H9 (cell line): ENCODE measurements at places on chromosomes 7 and 10. TPM values are rescaled to one million over a fixed set of nuclear protein-coding genes. Genes with fewer than 3 reads are reported as not detected.
A peak's percentile ranks its signal among the peaks of the same experiment; 100 is the strongest.

Gene GIMAP4
- not detected in 2 replicates for total RNA-seq

- H3K4me3 ChIP-seq, result no peak overlapping the region
- H3K36me3 ChIP-seq, result peaks cover 18% of the 10 kb centered on the region
- peaks cover 2% of the 10 kb centered on the region; the same call in 1 of the 2 replicates for H3K4me1 ChIP-seq
- no peak for DNase-seq
- no peak overlapping the region for H3K27ac ChIP-seq
Measured at GRCh38 chr10:48336978-48337599, 30.6 kb downstream of the MAPK8 start.

Gene EBLN1
- total RNA-seq, result not detected in 2 replicates

GRCh38 chr10:70761031-70761601 lies 24.1 kb downstream of the TBATA start:
- H3K4me3 ChIP-seq, result no peak overlapping the region
- H3K27ac ChIP-seq, result no peak overlapping the region
- H3K36me3 ChIP-seq, result peaks cover 11% of the 10 kb centered on the region
- peak; percentile 52 for DNase-seq
- H3K4me1 ChIP-seq, result no peaks in the 10 kb centered on the region

DNA sequence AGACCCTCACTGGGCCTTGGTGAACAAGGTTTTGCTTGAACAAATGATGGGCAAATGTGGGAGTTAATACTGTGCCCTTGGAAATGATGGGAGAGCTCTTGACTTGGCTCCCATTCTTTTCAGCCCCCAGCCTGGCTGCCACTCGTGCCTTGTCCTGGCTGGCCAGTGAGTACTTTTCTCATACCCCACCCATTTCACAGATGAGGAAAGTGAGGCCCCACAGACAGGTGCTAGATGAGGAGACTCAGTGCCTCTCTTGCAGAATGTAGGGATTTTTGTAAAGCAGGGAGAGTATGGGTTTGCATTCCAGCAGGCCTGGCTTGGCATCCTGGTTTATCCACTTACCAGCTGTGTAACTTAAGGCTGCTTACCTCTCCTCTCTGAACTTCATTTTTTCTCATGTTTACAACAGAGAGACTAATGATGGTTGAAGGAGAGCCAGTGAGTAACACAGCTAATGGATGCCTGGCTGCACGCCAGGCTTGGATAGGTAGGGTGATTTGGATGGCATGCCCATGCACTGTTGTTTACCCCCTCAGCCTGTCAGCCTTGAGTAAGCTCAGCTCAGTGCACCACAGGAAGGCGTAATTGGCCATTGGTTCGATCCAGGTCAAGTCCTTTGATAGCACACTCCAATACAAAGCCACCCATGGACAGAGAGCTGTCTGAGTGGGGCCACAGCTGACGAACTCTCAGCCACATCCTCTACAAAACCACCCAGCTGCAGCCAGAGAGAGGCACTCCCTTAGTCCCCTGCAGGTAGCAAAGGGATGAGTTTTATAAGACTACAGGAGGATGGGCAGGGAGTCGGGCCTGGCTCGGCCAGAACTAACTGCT lies 436.8 kb downstream of the RPS24 start:
- H3K4me3 ChIP-seq, result no peak overlapping the region
- no peak overlapping the region for H3K27ac ChIP-seq
- peaks cover 3% of the 10 kb centered on the region; the same call in 1 of the 2 replicates for H3K4me1 ChIP-seq
- H3K36me3 ChIP-seq, result no peaks in the 10 kb centered on the region; the same call in none of the 2 replicates
- DNase-seq, result no peak
- no peaks in the 10 kb centered on the region for H3K27me3 ChIP-seq

DNA sequence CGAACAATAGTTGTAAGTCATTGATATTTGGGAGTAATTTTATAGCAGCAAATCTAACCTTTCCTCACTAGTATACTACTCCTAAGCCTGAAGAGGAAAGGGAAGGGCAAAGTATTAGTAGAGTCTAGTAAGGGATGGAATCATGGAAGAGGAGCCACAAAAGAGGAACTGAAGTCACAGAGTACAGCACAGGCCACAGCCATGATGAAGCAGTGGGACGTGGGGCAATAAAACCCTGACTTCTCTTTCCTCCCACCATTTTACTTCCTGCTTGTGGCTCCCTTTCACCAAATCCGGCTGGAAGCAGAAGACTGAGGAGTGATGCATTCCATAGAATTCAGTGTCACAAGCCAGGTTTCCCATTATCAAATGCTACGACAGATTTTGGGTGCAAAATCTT lies 58.7 kb downstream of the CABCOCO1 start:
- no peak for DNase-seq
- no peaks in the 10 kb centered on the region for H3K36me3 ChIP-seq

Gene NODAL
- 80.7 and 84.7 TPM in 2 replicates for total RNA-seq

DNA sequence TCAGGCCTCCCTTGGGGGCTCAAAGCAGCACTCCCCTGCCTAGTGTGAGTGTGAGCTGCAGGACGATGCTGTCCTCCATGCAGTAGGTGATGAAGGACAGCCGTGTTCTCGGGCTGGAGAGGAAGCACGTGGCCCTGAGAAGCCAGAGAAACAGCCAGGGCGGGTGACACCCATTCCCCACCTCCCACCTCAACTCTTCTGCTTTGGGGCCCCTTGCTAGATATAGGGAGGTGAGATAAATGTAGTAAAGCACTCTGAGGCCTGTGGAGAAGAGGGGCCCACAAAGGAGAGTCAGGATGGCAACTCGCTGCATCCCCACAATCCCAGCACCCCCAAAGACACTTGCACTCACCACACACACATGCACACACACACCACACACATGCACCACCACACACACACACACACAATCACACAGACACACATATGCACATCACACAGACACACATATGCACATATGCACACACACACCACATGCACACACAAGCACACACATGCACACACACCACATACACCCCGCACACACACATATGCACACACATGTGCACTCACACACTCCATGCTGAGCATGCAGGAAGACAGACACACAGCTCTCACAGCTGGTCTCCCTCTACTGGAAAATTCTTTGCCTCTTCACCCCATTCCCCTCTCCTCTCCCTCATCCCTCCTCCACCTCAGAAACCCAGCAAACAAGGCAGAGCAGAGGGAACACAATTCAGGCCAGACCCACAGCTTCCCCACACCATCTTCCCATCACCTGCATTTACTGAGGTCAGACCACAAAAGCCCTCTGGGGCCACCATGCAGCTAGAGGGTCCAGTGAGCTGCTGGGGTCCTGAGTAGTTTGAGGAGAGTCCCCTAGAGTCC lies 30.5 kb downstream of the ANXA8 start:
- DNase-seq, result no peak
- H3K4me1 ChIP-seq, result no peaks in the 10 kb centered on the region
- H3K27me3 ChIP-seq, result no peaks in the 10 kb centered on the region
- no peak overlapping the region for H3K4me3 ChIP-seq
- H3K27ac ChIP-seq, result no peak overlapping the region

DNA sequence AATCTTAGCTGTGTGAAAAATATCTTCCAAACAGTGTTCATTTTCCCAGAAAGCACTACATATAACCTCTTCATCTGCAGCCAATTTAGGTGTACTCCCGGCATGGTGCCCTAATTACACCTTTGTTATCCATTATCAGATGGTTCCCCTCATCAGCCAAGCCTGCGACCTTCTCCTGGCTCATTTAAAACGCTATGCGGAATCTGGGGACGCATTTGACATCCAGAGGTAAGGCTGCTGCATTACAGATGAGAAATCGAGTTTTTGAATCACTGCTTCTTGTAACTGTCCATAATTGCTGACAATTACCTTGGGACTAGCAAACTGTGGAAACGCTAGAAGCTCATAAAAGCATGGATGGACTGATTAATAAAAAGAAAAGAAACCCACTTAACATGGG lies 109.5 kb downstream of the PARP12 start:
- no peak for DNase-seq
- H3K4me3 ChIP-seq, result no peak overlapping the region
- no peaks in the 10 kb centered on the region for H3K36me3 ChIP-seq
- no peak overlapping the region for H3K27ac ChIP-seq

Gene C10orf53
- not detected in 2 replicates for total RNA-seq

DNA sequence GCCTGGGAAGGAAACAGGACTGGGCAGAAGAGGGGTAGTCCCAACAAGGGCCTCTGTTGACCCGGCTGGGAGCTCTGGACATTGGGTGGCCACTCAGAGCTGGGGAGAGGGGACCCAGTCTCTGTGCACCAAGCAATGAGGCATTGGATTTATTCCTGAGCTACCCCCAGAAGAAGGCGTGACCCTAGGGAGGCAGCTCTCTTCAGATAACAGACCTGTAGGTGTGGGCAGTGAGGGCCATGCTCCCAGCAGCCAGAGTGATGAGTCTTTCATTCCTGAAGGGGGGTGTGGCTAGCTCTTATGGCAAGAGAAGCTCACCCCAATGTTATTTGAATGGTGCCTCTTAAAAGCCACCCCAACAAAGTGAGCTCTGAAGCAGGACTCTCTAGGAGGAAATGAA lies 20.4 kb downstream of the TEX36 start:
- H3K27me3 ChIP-seq, result no peaks in the 10 kb centered on the region
- no peak overlapping the region for H3K27ac ChIP-seq
- H3K4me3 ChIP-seq, result no peak overlapping the region
- H3K4me1 ChIP-seq, result no peaks in the 10 kb centered on the region
- H3K36me3 ChIP-seq, result no peaks in the 10 kb centered on the region
- DNase-seq, result no peak

GRCh38 chr7:22551768-22552513 lies 52.0 kb upstream of the STEAP1B start:
- DNase-seq, result no peak
- no peak overlapping the region for H3K27ac ChIP-seq
- H3K4me1 ChIP-seq, result peaks cover 3% of the 10 kb centered on the region; the same call in 1 of the 2 replicates
- no peaks in the 10 kb centered on the region for H3K36me3 ChIP-seq
- H3K4me3 ChIP-seq, result no peak overlapping the region

- no peaks in the 10 kb centered on the region for H3K4me1 ChIP-seq
- no peaks in the 10 kb centered on the region for H3K36me3 ChIP-seq
- no peak overlapping the region for H3K4me3 ChIP-seq
- no peaks in the 10 kb centered on the region for H3K27me3 ChIP-seq
Measured at GRCh38 chr10:131820626-131821025, 80.2 kb upstream of the PPP2R2D start.

DNA sequence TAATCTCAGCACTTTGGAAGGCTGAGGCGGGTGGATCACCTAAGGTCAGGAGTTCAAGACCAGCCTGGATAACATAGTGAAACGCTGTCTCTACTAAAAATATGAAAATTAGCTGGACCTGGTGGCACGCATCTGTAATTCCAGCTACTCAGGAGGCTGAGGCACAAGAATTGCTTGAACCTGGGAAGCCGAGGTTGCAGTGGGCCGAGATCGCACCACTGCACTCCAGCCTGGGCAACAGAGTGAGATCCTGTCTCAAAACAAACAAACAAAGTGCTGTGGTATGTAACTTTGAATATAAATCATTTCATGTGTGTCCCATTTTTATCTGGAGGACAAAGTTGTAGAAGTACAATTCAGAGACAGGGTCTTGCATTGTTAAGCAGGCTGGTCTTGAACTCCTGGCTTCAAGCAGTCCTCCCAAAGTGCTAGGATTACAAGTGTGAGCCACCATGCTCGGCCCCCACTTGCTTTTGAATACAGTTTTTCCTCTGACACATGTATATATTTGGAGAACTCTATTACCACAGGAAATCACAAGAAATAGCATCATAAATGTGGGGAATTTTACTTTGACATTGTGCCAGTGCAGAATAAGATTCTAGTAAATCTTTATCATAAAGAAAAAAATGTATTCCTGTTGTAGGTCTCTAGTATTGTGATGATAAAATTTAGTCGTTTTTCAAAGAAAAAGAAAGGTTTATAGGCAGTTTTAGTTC lies 32.6 kb downstream of the PTPN12 start:
- H3K4me3 ChIP-seq, result no peak overlapping the region
- DNase-seq, result no peak
- H3K4me1 ChIP-seq, result no peaks in the 10 kb centered on the region; the same call in 1 of the 2 replicates
- no peaks in the 10 kb centered on the region for H3K27me3 ChIP-seq

GRCh38 chr7:31811650-31812461 lies 124.8 kb downstream of the PPP1R17 start:
- H3K27ac ChIP-seq, result no peak overlapping the region
- no peaks in the 10 kb centered on the region for H3K4me1 ChIP-seq
- DNase-seq, result no peak
- no peaks in the 10 kb centered on the region for H3K36me3 ChIP-seq
- no peaks in the 10 kb centered on the region for H3K27me3 ChIP-seq
